H9 (cell line): ENCODE measurements at places on chromosomes 7 and 10. TPM values are rescaled to one million over a fixed set of nuclear protein-coding genes. Genes with fewer than 3 reads are reported as not detected.

The ERLIN1 gene
- total RNA-seq, result 33.0 and 33.5 TPM in 2 replicates

The SAMD9 gene
- 0.07 TPM in 1 of 2 replicates, not detected in the other for total RNA-seq

The GRM8 gene
- total RNA-seq, result 1.2 and 1.8 TPM in 2 replicates

The PIK3CG gene
- total RNA-seq, result not detected in 2 replicates

The AKR1D1 gene
- total RNA-seq, result 0.31 and 0.48 TPM in 2 replicates

The TRIL gene
- 3.1 and 3.3 TPM in 2 replicates for total RNA-seq

The CXCL12 gene
- total RNA-seq, result 28.3 and 29.5 TPM in 2 replicates

The FAM24B gene
- not detected in 2 replicates for total RNA-seq

The IL2RA gene
- total RNA-seq, result not detected in 2 replicates

The GIMAP1 gene
- total RNA-seq, result not detected in 2 replicates

The LRRD1 gene
- total RNA-seq, result not detected in 2 replicates

The GPER1 gene
- 0.22 TPM in 1 of 2 replicates, not detected in the other for total RNA-seq

The PLA2G12B gene
- not detected in 2 replicates for total RNA-seq

The SFTPA1 gene
- total RNA-seq, result not detected in 2 replicates

The DPP6 gene
- total RNA-seq, result 4.5 and 4.7 TPM in 2 replicates

The CYP2E1 gene
- total RNA-seq, result 0.13 and 0.31 TPM in 2 replicates

The PNLIP gene
- not detected in 2 replicates for total RNA-seq

The GCK gene
- total RNA-seq, result 0.90 and 0.98 TPM in 2 replicates

The ZC3HAV1L gene
- total RNA-seq, result not detected in 2 replicates

The PRTFDC1 gene
- total RNA-seq, result 6.8 and 7.5 TPM in 2 replicates

The CDK1 gene
- total RNA-seq, result 75.2 and 78.9 TPM in 2 replicates

The BTBD16 gene
- not detected in 2 replicates for total RNA-seq

The SERPINE1 gene
- 11.5 and 13.0 TPM in 2 replicates for total RNA-seq

The STEAP4 gene
- not detected in 2 replicates for total RNA-seq

The NACAD gene
- total RNA-seq, result 6.4 and 8.0 TPM in 2 replicates

The ATRNL1 gene
- total RNA-seq, result 9.2 and 9.3 TPM in 2 replicates

The RBP3 gene
- not detected in 2 replicates for total RNA-seq

The PIK3AP1 gene
- 1.5 and 1.7 TPM in 2 replicates for total RNA-seq

The CCSER2 gene
- total RNA-seq, result 20.9 and 22.2 TPM in 2 replicates

The CPA2 gene
- 0.29 TPM in 1 of 2 replicates, not detected in the other for total RNA-seq

The C10orf62 gene
- 0.31 TPM in 1 of 2 replicates, not detected in the other for total RNA-seq

The WDR86 gene
- total RNA-seq, result 8.1 and 9.4 TPM in 2 replicates
